Activated CD4-positive, alpha-beta T cell treated with anti-CD3 and anti-CD28 coated beads, Interleukin-2, Interleukin-4, amounts not matched to agents 100 ng/mL and 50 ng/mL, durations not matched to agents 16 hours and 8 hours (primary cell): ENCODE measurements at places on chromosomes 7 and 10.

- DNase-seq: no peak
Measured at GRCh38 chr7:158646766-158647474, 57.7 kb downstream of the NCAPG2 start.

- no peak for DNase-seq
Measured at GRCh38 chr7:32936689-32937088, 20.6 kb upstream of the FKBP9 start.

DNA sequence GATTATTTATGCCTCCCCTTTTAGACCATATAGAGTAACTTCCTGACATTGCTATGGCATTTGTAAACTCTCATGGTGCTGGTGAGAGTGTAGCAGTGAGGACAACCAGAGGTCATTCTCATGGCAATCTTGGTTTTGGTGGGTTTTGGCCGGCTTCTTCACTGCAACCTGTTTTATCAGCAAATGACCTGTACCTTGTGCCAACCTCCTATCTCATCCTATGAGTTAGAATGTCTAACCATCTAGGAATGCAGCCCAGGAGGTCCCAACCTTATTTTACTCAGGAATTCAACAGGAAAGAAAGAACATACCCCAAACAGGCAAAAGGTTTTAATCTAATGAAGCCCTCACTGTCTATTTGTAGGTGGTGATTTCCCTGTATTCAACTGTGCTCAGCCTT is 205.4 kb upstream of the YAE1 start:
- DNase-seq: no peak

DNA sequence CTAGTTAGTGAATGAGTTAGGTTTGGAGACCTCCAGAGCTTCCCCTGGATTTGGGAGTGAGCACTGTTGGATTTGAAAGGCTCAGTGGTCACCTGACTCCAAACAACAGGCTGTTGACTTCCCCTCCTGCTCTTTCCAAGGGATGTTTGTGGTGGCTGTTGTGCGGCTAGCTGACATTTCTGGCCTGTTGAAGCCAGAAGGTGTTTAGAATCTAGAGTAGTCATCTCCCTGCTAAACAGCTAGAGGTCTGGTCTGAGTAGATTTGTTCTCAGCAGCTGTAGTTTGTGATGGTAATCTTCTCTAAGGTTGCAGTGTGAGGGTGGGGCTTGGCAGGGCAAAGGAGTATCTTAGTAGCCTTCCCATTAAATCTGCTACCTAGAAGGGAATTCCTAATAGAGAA is 30.1 kb downstream of the BPGM start:
- no peak for DNase-seq
